ENCODE measurements at places on chromosomes 11 and 22.

GRCh38 chr22:45971408-45972028, 5.4 kb downstream of the WNT7B start:
- no peak for DNase-seq

DNA sequence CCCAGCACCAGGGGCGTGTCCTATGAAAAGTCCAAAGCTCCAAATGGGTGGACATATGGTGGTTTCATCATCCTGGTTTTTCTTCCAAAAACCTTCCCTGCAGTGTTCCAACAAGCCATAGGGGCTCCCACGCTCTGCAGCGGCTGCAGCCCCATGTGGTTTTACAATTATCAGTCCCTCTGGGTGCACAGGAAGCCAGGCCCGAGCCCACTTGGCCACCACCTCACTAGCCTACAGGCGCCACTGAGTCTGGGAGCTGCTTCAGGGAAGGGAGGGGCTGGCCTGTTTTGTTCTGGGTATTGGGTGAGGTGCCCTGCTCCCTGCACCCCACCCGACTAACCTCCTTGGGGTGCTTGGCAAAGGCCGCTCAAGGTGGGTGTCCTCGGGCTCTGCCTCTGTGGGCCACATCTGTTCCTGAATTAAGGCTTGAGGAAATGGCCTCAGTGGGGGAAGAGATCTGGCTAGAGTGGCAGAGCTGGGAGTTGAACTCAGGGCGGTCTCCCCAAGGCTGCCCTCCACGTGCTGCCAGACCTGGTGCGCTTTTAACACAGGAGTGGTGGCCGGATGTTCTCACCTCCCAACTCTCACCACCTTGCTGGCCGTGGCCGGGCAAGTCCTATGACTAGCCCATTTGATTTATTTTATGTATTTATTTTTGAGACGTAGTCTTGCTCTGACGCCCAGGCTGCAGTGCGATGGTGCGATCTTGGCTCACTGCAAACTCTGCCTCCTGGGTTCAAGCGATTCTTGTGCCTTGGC, 5.3 kb upstream of the CDC42BPG start:
- DNase-seq, result no peak

DNA sequence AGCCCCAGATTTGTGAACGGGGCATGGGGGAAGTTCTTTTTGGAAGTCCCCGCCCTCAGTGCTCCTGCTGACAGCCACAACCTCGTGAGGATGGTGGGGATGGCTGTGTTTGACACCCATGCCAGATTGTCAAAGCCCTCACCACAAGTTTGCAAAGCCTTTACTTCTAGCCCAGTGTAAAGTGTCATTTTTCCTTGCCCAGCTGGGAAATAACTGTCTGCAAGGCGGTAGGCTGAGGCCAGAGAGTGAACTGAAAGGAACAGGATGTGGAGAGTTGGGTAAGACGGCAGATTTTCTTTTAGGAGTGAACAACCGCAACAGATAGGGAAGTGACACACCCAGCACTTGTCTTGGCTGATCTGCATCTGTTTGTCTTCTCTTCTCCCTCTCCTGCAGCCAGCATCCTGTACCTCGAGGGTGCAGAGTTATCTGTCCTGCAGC, 13.6 kb downstream of the IL17RA start:
- DNase-seq, result no peak

GRCh38 chr22:32205974-32206773, 1.3 kb upstream of the RFPL2 start:
- DNase-seq, result no peak

Measured in RPMI8226 (cell line).